Stimulated activated CD8-positive, alpha-beta memory T cell treated with anti-CD3 and anti-CD28 coated beads, Interleukin-7, amount 100 ng/mL, for 4 hours (primary cell): ENCODE measurements at places on chromosomes 1 and 21.

GRCh38 chr1:19310720-19311502, 1.0 kb downstream of the AKR7A2 start:
- no peak for DNase-seq

GRCh38 chr1:147762233-147763024, 2.0 kb upstream of the GJA5 start:
- no peak for DNase-seq

DNA sequence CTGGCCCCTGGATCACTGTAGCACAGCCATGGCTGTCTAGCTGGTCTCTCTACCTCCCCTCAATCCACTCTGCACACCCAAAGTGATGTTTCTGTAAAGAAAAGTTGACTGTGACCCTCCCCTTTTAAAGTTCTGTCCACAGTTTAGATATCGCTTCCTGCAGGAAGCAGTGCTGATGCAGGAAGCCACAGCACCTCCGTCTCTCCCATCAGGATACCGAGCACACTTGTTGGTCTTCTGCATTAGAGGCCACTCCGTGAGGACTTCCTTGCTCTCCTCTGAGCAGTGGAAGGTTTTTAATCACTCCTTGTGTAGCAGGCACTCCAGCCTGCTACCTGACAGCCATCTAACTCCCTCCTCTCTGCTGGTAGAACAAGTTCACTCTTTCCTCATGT, 69.5 kb downstream of the GADD45A start:
- DNase-seq, result no peak

- no peak for DNase-seq
These were observed 294.0 kb upstream of the C1orf87 start for GRCh38 chr1:60367532-60367931.

DNA sequence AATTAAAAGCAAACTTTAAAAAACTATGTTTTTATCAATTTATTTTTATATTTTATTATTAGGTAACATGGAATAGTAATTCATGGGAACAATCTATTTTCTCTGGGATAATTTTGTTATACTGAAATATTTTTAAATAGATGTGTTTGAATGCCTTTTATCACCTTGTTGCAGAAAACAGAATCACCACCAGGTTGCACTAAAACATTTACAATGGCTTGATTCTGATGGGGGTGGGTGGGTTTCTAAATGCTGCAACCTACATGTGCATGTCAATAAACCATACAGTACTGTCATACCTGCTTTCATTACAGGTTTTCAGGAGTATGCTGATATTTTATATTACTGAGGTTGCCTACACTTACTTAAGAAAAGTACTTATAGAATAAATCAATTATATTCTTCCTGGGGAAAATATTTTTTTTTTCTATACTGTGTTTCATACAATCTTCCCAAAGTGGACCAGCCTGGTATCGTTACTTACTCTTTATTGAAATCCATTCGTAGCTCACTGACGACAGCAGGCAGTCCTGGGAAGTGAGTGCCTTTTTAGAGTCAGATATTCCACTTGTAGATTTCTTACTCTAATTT, 132.8 kb downstream of the PTPRC start:
- no peak for DNase-seq

- no peak for DNase-seq
These were observed 14.5 kb upstream of the COG2 start for GRCh38 chr1:230627767-230628166.

- DNase-seq, result no peak
These were observed 150.6 kb upstream of the HMGB4 start for GRCh38 chr1:33713058-33713877.

DNA sequence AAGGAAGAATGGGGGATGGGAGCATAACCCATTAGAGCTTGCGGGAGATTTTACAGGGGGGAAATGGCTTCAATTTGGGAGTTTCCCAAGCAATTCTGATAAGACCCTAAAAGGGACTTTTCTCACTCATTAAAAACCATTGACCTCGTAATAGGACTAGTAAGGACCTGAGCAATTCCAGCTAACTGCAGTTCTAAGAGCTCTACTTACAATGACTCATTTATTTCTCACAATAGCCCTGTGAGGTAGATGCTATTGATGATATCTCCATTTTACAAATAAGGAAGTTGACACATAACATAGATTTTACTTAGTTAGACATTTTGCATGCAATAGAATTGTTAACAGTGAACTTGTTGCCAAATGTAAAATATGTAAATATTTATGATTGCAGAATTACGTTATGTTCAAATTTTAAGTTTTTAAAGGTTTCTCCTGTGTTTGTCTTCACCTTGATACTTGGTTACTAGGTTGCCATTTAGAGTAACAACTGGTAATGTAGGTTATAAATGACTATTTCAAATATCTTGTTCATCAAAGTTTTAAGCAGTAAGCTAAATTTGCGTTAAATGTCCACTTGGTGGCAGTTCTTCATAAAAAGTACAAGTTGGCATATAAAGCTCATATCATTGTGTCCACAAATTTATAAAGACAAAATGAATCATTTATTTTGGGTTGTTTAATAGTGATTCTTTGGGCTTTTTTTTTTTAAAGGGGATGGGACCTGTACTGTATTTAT, 182.0 kb downstream of the PLA2G4A start:
- no peak for DNase-seq

GRCh38 chr1:175219774-175220173, 27.2 kb upstream of the KIAA0040 start:
- DNase-seq, result no peak

DNA sequence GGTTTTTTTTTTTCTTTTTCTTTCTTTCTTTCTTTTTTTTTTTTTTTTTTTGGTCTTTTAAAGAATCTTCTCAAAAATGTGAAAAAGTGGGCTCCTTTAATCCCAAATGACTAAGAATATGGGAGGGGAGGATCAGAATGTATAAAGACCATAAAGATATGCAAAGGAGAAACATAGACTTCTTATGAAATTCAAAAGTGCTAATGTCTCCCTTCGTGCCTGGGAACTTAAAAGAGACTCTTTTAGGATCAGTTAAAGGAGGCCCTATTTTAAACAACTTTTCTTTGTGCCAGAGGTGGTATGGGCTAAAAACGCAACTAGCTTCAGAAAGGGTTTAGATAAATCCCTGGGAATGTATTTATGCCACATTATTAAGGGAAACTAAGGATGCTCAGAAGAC, 54.2 kb upstream of the KAZN start:
- no peak for DNase-seq

GRCh38 chr1:25360596-25361581, 22.8 kb downstream of the TMEM50A start:
- DNase-seq, result no peak

DNA sequence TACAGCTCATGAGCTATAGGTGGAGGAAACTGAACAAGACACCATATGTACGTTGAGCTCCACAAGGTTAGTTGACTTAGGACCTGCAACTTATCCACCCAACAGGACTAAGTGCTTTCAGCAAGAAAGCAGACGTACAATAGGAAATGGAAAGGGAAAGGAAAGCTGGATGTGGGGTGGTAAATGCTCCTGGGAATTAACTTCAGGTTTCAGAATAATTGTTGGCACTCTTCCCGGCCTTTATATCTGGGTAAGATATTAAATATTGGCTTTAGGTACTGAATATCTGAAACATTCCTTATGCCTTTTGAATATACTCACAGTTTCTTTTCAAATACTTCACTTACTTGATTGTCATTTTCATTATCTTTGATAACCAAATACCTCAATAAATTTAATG, 36.3 kb downstream of the GLMN start:
- no peak for DNase-seq
